ENCODE measurements at places on chromosomes 13 and 19. TPM values are rescaled to one million over a fixed set of nuclear protein-coding genes. Genes with fewer than 3 reads are reported as not detected.

ANO8 gene
- total RNA-seq = 10.1 TPM

ZNF784 gene
- total RNA-seq = 7.0 TPM

ZNF563 gene
- total RNA-seq = 1.9 TPM

ZNF136 gene
- 11.3 TPM for total RNA-seq

RPL13A gene
- 1,679 TPM for total RNA-seq

ADM5 gene
- 0.36 TPM for total RNA-seq

ICAM5 gene
- 1.5 TPM for total RNA-seq
